ENCODE measurements at places on chromosomes 3 and 15. TPM values are rescaled to one million over a fixed set of nuclear protein-coding genes. Genes with fewer than 3 reads are reported as not detected.
A peak's percentile ranks its signal among the peaks of the same experiment; 100 is the strongest.

- no peaks in the 10 kb centered on the region for H3K27me3 ChIP-seq
- peak; percentile 12 for DNase-seq
- H3K27ac ChIP-seq = peak overlapping the region; percentile 95
- H3K36me3 ChIP-seq = no peaks in the 10 kb centered on the region
Observed at GRCh38 chr15:83205725-83206324, 1.8 kb downstream of the HDGFL3 start.

GRCh38 chr3:32082721-32083120 lies 23.7 kb upstream of the GPD1L start:
- H3K27me3 ChIP-seq = no peaks in the 10 kb centered on the region
- H3K36me3 ChIP-seq = no peaks in the 10 kb centered on the region
- peaks cover 21% of the 10 kb centered on the region for H3K4me1 ChIP-seq
- no peak overlapping the region for H3K4me3 ChIP-seq
- H3K27ac ChIP-seq = no peak overlapping the region
- DNase-seq = no peak

GRCh38 chr3:51686056-51686455 lies 15.0 kb downstream of the TEX264 start:
- H3K4me3 ChIP-seq = no peak overlapping the region
- H3K27me3 ChIP-seq = no peaks in the 10 kb centered on the region
- H3K27ac ChIP-seq = peak overlapping the region; percentile 89

The PLAAT1 gene
- total RNA-seq = 4.5 TPM
